Caudate nucleus (tissue), 63 donors: ENCODE measurements at places on chromosomes 12 and 14.

- no peak for DNase-seq
Measured at GRCh38 chr14:83556746-83557453, 1973.0 kb upstream of the FLRT2 start.

GRCh38 chr12:124952295-124952694, 36.6 kb downstream of the DHX37 start:
- no peak for DNase-seq

GRCh38 chr14:92540472-92541048, 27.0 kb downstream of the RIN3 start:
- no peak for DNase-seq

DNA sequence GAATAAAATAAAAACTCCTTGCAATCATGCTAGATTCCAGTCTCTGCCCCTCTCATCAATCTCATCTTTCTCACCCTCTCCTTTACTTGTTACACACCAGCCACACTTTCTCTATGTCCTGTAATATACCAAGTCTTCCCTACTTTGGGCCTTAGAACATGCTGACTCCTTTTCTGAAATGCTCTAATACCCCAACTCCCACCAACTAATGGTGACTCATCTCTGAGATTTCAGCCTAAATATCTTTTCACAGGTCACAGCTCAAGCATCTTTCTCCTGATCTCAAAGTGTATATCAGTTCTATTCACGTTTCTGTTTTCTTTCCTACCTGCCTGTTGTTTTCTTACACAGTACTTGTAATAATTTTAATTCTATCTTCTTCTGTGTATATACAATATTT, 378.9 kb upstream of the PRICKLE1 start:
- DNase-seq: no peak

DNA sequence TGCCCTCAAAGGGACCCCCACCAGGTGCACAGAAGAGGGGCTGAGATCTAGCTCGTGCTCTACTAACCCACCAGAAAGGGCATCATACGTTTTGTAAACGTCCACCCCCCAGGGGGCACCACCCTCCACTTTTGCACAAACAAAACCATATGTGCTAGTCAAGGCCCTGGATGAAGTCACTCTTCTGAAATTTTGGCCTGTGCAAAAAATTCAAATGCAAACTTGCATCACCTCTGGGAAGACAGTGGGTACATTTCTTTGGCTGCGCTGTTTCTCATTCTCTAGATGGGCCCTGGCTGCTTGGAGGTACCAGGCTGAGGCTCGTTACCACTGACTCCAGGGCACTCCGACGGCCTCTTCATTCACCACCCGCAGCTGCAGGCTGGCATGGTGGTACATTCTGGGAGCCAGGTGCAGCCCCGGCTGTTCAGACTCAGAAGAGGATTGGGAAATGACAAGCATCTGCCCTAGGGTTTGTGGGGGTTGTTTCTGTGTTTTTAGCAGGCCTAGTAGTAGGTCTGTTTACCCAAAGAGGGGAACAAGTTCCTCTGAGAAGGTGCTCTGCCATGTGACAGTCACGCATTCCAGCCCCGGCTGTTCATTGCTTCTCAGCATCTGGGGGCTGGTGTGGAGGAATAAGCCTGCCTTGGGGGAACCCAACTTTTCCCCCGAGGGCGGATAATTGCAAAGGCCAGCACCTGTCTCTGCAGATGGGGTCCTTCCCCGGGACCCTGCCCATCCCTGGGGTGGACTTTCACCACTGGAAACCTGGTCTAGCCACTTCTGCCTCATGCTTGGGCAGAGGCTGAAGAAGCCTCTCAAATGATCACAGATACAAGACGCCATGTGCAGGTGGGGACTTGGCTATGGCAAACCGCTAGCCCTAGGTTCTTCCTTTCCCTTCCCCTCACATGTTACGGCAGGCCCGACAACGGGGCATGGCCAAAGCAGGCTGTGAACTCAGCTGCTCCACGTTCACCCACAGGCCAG, 147.6 kb downstream of the DPF3 start:
- DNase-seq: no peak

DNA sequence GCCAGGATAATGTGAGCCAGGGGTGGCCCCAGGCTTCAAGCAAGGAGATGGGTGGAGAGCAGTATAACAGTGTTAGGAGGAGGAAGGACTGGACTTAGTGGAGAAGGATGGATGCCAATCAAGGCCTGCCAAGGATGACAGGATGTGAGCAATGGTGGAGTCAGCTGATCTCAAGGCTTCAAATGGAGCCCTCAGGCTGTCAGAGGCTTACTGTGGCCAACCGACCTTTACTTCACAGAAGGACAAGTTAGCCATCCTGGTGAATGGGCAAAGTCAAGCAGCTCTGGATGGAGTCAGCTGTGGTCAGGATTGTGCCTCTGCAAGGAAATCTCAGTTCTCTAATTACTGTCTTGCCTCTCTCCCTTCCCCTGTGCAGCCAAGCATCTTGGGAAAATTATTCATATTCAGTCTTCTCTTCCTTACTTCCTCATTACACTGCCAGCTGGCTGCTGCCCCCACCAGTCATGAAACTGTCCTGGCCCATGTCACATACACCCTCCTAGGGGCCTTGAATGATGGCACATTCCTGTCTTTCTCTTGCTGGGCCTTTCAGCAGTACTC, 7.6 kb upstream of the STAT6 start:
- DNase-seq: no peak

GRCh38 chr12:103499571-103499970, 3.8 kb upstream of the C12orf42 start:
- DNase-seq: no peak

GRCh38 chr14:65943150-65943549, 530.6 kb downstream of the FUT8 start:
- no peak for DNase-seq

- no peak for DNase-seq
Measured at GRCh38 chr12:66063916-66064315, 66.6 kb downstream of the LLPH start.

- DNase-seq: no peak
Measured at GRCh38 chr12:1929241-1929984, 11.0 kb upstream of the CACNA2D4 start.

DNA sequence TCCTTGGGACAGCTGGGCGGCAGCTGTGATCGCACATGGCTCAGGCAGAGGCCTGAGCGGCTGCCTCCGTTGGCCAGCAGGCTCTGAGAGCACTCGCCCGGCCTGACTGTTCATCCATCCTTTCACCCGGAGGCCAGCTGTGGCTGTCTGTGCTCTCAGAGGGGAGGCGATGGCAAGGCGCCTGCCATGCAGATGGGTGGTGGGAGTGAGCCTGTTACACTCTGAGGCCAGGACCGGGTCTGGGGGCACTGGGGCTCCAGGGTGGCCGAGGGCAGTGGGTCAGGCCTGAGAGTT, 292.3 kb downstream of the TMEM121 start:
- no peak for DNase-seq

GRCh38 chr12:76549131-76549530, 10.4 kb downstream of the OSBPL8 start:
- DNase-seq: no peak

DNA sequence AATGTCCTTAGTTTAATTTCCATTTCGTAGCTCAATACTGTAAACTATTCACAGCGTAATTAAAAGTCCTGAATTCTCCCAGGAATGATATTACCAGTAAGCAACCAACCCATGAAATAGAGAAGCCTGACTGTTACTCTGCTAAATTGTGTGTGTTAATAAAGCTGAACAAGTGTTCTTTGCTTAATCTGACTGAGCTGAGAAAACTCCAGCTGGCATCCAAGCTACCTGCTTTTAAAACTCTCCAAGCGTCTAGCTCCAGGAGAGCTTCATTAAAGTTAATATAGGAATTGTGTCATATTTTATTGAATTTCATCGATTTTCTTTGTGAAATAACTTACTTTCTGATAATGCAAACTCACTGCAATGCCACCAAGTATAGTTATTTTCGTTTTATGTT, 524.4 kb downstream of the SLC16A7 start:
- DNase-seq: no peak

DNA sequence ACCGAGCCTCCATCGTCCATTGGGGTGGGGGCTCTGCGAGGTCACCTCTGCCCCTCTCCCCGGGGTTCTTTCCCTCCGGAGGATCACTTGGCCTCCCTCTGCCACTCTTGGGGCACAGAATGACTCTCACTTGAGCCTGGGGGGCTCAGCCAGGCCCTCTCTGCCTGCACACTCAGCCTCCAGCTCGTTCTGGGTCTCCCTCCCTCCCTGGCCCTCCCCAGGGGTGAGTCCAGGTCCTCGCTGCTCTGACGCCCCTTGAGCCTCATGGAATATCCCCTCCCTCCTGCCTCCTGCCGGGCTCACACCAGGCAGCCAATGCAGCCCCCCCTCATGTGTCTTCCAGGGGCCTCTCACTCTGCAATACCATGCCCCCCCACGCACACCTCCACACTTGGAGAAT, 17.7 kb upstream of the SFSWAP start:
- DNase-seq: no peak

DNA sequence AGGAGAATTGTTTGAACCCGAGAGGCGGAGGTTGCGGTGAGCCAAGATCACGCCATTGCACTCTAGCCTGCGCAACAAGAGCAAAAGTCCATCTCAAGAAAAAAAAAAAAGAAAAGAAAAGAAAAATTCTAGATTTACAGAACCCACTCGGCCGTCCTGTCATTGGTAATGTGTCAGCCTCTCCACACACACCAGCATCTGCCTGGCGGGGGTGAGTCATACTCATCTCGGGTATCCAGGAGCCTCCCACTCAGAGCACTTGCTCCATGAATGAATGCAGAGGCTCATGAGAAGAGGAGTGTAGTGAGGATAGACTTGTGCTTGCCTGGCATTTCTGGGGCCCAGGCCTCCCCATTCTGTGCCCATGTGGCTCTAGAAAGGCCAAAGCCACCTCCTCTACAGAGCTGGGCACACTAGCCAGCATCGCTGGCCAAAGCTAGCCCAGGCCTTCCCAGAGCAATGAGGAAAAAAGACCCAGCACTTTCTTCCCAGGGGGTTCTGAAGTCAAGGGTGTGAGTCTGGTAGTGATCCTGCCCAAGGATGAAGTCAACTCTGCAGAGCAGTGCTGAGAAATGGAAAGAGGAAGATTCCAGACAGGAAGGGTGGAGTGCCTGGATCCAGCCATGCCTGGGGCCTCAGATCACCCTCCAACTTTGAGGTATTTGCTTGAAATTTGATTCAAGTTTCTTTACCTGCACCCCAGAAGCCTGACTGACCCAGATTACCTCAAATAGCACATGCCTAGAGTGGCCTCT, 31.2 kb upstream of the KLC1 start:
- DNase-seq: no peak

DNA sequence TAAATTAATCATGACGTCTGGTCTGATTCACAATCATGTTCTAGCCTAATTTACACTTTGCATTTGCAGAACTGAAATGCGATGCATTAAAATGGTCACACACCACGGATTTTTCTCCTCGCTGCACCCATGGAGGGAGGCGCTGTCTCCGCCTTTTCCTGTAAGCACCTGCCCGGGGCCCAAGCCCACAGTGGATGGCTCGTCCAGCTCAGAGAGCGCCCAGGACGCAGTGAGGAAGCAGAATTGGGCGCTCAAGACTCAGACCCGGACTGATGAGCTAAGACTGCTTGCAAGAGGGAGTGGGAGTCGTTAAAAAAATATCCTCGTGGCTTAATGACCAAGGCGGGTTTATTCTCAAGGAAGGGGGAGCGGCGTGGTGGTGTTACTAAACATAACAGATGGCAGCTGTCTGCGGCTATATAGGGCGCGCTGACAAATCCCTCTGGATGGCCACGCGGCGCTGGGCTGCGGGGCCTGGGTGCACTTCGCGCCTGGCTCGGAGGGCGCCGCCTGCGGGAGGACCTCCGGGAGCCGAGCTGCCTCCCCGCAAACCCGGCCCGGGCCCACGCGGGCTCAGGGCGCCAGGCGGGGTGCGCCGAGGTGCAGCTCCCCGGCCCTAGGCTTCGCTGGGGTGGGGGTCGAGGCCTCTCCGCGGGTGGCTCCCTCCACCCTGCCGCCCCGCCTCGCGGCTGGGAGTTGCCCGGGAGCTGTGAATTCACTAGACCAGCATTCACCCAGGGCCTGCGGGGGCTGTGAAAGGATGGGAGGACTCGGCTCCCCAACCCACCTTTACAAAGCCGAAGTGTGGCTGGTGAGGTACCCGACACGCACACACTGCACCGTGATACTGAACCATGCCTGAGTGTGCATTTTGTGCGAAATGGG, 78.7 kb downstream of the PPM1A start:
- no peak for DNase-seq

DNA sequence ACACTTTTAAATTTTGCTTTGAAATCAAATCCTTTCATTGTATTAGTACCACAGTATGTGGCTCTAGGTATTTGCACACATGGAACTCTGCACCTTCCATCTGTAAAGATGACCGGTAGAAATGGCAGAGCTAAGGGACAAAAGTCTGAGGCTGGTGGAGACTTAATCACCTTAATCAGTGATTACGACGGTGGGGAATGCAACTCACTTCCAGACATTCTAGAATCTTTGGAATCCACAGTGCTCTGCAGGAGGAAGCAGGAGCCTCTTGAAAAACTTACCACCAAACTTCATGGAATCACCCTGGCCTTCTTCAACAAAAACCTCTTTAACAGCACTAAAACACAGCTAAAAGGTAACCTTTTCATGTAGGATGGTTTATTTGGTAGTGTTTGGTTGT, 3.9 kb upstream of the DACT1 start:
- no peak for DNase-seq

DNA sequence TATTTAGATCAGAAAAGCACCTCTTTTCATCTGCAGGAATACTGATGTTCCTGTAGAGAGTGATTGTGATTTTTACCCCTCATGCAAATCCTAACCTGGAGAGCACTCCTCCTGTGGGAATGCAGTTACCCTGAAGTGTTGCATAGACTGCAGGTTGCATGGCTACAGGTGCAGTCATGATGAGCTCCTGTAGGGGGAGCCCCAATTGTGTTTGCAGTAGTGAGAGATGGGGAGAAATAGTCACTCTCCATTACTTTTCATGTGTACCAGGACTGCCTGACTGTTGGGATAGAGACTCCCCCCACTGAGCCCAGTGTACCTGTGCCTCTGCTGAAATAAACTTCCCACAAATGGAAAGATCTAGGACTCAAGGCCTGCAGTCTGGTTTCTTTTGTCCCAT, 1086.5 kb downstream of the SLC6A15 start:
- DNase-seq: no peak

- no peak for DNase-seq
Measured at GRCh38 chr12:98612696-98613334, 19.3 kb downstream of the SLC25A3 start.

DNA sequence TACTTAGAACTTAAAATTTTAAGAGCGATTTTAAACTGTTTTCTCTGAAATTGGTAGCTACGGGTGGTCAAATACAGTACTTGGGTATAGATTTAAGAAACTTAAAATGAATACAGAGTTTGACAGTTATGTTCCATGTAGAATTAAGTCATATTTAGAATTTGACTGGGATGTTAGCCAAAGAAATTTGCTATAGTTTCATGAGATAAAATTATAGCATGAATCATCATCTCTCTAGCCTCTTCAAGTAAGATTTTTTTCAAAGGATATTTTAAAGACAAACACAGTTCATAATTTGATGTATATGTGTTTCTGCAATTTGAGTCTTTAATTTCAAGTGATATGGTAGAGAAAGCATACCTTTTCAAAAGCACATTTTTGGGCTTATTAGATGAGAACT, 41.0 kb downstream of the ZCRB1 start:
- DNase-seq: no peak
